Stimulated activated CD4-positive, alpha-beta T cell treated with anti-CD3 and anti-CD28 coated beads, Interleukin-4, amount 100 ng/mL, for 4 hours (primary cell): ENCODE measurements at places on chromosomes 6 and 20.
A peak's percentile ranks its signal among the peaks of the same experiment; 100 is the strongest.

GRCh38 chr6:44058617-44059358 lies 68.5 kb downstream of the MRPL14 start:
- no peak for DNase-seq

DNA sequence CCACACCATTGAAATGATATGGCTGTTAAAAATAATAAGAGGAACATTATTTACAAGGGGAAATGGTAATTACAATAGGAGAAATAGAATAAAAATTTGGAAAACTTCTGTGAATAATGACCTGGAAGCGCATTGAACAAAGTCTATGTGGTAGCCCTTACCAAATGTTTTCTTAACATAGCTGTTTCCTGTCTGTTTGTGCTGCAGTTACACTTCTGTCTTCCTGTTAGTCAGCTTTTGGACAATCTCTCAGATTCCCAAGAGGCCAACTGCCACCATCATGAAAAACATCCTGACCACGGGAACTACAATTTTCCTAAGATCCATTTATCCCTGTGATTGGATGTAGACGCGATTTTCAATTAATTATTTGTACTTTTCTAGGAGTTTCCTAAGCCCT lies 754.4 kb upstream of the MARCKS start:
- DNase-seq = no peak

- DNase-seq = no peak
Observed at GRCh38 chr20:64005394-64005793, 24.5 kb downstream of the PRPF6 start.

- no peak for DNase-seq
Observed at GRCh38 chr6:101605874-101606273, 212.4 kb downstream of the GRIK2 start.

DNA sequence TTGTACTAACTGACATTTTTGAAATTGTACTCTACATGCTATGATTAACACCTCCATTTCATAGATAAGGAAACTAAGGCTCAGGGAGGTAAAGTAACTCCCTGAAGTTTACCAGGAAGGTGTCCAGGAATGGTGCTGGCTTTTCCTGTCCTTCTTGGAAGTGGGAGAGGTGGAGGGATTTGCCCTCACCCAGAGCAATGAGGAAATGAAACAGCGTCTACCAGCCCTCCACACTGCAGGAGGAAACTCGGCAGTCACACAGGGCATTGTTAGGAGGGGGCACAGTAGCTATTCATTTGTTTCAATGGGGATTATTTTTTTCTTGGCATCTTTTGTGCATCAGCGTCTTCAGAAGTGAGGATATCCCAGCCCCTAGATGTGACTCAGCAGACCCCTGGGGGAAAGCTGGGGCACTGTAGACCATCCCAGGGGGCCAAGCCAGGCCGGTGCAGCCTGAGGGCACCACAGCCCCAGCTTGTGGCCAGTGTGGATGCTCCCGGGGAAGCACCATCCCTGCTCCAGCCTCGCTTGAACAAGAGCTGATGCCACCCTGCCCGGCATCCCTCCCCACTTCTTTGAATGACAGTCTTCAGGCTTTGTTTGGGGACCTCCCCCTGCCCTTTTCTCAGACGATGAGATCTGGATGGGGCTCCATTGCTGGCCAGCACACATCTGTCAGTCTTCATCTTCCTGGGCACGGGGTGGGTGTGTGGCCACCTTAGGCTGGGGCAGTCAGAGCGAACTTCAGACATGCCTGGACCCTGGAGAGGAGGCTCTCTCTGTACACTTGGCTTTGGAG lies 224.4 kb upstream of the PMEPA1 start:
- DNase-seq = no peak

GRCh38 chr6:163487606-163488005 lies 73.1 kb downstream of the QKI start:
- DNase-seq = no peak

- no peak for DNase-seq
Observed at GRCh38 chr6:152946995-152947394, 35.8 kb downstream of the FBXO5 start.

GRCh38 chr20:32474967-32475811 lies 109.9 kb downstream of the NOL4L start:
- no peak for DNase-seq

DNA sequence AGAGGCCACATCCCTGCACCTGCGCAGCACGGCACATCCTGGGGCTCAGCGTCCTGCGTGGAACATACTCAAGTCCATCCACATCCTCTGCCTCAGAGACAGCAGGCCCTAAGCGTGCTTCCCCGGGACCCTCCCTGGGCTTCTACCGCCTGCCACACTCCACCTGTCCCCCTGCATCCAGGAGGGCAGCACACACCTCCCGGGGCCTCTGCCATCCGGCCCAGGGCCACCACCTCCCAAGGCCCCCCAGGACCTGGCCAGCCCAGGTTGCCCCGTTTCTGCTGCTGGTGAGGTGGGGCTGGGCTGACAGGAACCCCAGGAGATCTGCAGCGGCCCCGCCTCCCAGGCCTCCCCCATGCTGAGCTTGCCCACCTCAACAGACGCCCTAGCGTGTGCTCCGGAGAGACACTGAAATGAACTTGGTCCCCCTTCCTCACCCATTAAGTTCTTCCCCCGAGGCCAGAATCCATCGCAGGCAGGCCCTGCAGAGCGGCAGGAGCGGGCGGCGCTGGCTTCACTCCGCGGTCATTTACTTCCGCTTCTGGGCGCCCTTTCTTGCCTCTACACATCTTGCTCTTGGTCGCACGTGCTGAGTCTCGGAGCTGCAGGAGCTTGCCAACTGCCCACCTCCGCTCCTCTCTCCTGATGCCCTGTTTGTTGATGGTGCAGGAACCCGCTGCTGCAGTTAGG lies 235.3 kb downstream of the TAF4 start:
- no peak for DNase-seq

GRCh38 chr6:4153514-4153985 lies 18.2 kb upstream of the ECI2 start:
- DNase-seq = no peak

DNA sequence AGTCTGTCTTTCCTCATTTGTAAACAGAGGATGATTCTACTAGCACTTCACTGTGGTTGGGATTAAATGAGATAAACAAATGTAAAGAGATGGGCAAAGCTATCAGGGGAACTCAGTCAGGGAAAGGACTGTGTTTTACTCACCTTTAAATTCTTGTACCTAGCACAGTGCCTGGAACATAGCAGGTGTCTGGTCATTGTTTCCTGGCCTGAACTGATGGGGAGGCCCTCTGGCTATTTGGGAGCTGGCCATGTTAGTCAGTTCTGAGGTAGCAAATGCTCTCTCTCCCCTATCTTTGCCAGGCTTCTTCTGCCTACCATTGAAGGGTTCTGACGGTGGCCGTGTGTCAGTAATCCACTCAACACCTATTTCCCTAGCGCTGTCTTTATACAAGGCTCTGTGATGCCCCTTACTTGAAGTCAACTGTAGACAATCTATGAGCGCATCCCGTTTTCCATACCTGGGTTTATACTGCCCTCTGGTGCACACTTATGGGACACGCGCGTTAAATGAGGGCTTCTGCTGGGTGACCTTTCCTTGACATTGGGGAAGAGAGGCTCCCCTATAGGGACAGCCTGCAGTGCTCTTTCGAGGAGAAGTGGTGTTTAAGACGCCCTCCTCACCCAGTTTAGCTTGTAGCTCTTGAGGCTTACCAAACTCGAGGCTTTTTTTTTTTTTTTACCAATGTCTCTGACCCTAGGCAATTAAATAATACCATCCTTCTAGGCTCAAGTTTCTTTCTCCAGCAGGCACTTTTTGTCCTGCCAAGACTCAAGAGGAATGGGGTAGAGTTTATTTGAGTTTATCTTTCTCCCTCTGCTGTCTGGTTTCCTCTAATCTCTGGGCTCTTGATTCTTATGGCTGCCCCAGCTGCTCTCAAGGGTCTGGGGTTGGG lies 4.0 kb upstream of the SPATS1 start:
- peak; percentile 54 for DNase-seq

DNA sequence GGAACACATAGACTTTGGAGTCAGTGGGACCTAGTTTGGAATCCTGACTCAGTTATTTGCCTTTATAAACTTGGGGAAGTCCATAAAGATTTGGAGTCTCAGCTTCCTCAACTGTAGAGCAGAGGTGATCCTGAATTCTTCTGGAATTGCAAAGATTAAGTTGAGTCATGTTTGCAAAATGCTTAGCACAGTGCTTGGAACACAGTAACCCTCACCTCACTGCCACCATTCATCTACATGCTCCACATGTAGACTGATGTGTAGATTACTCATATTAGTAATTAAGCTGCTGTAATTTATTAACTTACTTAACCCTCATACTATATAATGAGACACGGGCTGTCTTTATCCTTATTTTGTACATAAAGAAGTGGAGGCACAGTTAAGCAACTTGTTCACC lies 61.4 kb downstream of the LAMP5 start:
- DNase-seq = no peak

DNA sequence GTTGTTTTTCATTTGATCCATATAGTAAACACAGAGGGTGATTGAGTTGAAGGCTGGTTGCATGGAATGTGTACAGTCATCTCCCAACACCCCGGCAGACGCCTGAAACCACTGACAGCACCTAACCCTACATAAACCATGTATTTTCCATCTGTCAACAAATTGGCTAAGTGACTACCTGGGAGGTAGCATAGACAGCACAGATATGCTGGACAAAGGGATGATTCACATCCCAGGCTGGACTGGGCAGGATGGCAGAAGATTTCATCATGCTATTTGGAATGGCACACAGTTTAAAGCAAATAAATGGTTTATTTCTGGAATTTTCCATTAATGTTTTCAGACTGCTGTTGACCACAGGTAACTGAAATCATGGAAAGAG lies 4.4 kb upstream of the VIP start:
- no peak for DNase-seq

GRCh38 chr20:62485062-62485700 lies 9.4 kb upstream of the GATA5 start:
- no peak for DNase-seq

DNA sequence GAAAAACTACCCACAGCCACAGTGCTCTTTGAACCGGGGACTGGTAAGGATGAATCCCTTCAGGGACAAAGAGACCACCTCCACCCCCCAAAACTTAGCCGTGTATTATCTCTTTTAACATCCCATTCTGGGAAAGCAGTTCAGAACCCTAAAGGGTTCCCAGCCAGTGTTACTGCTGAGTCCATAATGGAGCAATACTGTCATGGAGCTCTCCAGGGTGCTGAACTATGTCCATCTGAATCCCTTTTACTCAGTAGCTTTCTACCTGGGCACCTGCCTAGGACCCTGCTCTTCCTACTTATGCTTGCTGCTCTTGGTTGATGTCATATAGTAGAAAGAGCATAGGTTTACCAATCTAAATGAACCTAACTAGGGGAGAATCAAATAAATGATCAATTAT lies 22.3 kb upstream of the SAYSD1 start:
- DNase-seq = no peak

DNA sequence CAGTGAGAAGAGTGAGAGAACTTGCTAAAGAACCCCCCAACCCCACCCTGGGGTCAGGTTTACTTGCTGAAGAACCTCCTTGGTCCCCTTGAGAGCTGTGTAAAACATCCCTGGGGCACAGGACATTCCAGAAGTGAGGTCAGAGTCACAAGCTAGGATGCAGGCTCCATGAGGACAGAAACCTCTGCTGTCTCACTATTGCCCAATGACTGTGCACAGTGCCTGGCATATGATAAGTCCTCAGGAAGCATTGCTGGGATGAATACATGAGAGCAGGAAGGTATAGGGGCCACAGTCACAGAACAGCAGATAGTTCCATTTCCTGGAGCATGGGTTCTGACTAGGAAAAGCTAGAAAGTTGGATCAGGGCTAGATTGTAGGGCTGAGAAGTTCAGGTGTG lies 18.4 kb downstream of the NT5E start:
- no peak for DNase-seq

DNA sequence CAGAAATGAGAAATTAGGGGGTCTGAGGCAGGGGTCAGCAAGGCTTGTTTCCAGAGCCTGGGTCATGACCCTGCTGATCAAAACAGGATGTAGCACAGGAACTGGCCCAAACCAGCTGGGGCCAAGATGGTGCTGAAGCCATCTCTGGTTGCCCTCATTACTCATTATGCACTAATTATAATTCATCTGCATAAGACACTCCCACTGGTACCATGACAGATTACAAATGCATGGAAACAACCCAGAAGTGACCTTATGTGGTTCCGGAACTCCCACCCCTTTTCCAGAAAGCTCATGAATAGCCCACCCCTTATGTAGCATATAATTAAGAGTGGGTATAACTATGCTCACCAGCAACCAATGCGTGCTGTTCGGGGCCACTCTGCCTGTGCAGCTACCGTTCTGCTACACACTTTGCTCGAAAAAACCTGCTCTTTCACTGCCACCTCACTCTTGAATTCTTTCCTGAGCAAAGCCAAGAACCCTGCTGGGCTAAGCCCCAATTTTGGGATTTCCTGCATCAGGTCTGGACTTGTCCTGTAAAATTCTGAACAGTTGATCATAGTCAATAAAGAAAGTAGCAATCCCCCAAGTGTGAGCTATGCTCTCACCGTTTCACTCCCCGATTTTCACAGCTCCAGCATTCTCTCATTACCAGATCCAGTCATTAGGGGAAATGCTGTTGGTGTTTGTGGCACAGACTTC lies 122.3 kb downstream of the WDR27 start:
- DNase-seq = no peak

- peak; percentile 33 for DNase-seq
Observed at GRCh38 chr20:58192567-58192966, 35.9 kb downstream of the ANKRD60 start.

DNA sequence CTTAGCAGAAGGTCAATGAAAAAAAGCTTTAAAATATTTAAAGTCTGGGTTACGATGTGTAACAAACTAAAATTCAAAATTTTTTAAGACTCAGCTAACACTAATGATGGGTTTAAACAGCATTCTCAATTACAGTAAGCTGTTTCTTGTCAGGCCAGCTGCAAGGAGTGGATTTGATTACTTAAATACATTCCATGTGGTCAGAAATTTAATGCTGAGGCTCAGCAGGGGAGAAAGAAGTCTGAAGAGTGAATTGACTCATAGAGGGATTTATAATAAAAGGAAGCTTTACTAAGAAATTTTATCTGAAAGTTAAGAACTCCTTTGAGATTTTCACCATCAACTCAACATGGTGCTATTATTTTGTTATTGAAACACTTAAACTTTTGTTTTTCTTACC lies 398.6 kb downstream of the KHDRBS2 start:
- DNase-seq = no peak

DNA sequence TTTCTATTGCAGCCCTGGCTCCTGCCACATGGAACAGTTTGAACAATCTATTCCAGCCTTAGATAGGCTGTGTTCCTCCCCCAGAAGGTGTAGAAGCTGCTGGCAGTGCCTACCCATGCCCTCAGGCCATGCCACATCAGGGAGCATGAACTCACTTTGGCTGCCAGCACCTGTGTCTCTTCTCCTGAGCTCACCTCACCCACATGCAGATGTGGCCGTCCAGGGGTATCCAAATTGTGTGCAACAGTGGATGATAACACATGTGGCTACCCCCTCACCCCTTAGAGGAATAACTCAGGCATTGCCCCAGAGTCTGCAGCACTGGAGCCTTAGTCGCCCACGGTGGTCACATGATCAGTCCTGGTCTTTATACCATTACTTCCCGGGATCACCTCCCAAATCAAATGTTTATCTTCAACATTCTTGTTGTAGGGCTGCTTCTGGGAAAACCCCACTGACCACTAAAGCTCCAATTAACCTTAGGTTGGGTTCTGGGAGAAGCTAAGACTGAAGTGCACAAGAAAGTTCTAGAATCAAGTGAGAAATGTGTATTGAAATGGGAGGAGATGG lies 110.4 kb downstream of the BANF2 start:
- no peak for DNase-seq

- DNase-seq = no peak
Observed at GRCh38 chr6:134593442-134593841, 275.5 kb upstream of the SGK1 start.

GRCh38 chr6:55937261-55937947 lies 62.0 kb upstream of the BMP5 start:
- DNase-seq = no peak
